ENCODE measurements at places on chromosomes 3 and 15.

DNA sequence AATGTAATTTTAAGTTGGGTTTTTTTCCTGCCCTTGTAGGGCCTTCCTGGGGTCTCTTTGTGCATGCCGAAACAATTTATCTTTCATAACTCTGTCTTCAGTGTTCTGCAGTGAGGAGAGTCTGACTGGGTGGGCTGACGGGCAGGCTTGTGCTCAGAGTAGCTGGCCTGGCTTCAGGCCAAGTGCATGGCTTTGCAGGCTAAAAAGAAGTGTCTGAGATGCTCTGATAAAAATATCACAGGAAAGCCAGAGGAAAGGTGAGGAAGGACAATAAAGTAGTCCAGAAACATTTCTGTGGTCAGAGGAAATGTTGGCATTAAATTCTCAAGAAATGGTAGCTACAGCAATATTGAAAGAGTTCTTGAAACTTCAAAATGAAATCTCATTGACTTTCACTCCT lies 25.5 kb downstream of the ST3GAL6 start:
- DNase-seq, result no peak

DNA sequence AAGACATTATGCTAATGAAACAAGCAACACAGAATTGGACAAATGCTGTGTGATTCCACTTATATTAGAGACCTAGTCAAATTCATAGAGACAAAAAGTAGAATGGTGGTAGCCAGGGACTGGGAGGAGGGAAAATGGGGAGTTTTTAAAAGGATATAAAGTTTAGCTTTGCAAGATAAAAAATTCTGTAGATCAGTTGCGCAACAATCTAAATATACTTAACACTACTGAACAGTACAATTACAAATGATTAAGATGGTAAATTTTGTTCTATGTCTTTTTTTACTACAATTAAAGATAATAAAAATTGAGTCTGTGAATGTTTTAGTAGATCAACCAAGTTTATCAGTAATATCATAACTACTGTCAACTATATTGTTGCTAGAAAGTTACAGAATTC lies 340.1 kb upstream of the PDZRN3 start:
- DNase-seq, result no peak

- peak; percentile 67 for DNase-seq
Observed at GRCh38 chr3:108060331-108060730, 30.5 kb downstream of the CD47 start.

GRCh38 chr15:94924971-94925598 lies 693.7 kb downstream of the MCTP2 start:
- DNase-seq, result no peak

GRCh38 chr15:79400650-79401049 lies 31.5 kb upstream of the MINAR1 start:
- no peak for DNase-seq

DNA sequence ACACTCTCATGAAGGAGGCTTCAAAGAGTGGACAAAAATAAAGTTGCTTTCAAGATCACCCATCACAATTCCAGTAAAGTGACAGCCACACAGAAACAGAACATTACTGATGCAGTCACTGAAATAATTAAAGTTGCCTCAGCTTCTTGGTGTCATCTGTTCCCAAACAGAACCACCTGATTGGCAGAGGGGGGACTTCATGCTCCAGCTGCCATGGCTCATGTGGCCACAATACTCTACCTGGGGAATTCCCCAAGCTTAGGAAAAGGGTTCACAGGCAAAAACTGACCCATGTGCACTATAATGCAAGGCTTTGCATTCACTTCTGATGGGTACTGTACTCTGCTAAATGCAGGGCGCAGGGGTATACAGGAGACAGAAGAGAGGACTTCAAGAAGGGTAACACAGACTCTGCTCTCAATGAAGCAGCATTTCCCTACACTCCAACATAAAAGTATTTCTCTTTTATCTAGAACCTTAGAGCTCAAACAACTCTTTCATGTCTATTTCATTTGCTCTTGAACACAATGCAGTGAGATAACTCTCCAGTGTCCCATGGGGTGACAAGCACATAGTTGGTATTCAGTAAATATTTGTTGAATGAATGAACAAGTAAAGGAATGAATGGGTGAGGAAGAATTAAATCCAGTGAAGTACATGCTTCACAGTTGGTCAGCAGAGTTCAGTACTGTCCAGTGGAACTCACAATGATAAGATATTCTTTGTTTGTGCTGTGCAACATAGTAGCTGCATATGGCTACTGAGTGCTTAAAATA lies 8.6 kb upstream of the CTNNB1 start:
- DNase-seq, result no peak

GRCh38 chr3:61066800-61067199 lies 184.5 kb downstream of the FHIT start:
- DNase-seq, result no peak

DNA sequence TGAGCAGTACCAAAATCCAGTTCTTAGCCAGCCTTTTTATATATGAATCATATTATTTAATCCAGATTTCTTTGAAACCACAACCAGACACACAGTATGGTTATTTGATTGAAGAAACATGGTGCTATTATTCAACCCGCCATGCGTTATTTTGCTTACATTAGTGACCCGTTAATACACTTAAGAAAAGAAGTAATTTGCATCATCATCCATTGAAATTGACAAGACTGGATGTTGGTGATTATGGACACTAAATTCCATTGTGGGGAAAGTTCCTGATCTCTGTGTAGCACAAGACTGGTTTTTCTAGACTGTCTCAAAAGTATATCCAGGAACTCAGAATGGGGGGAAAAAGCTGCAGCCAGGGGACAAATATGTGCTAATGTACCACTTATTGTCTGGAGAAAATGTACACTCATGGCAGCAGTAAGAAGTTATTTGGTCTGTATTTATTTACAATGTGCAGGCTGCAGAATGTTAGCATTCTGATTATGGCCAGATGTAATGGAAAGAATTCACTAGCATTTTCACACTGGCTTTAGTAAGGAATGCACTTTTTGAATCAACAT lies 80.3 kb downstream of the FILIP1L start:
- DNase-seq, result no peak

DNA sequence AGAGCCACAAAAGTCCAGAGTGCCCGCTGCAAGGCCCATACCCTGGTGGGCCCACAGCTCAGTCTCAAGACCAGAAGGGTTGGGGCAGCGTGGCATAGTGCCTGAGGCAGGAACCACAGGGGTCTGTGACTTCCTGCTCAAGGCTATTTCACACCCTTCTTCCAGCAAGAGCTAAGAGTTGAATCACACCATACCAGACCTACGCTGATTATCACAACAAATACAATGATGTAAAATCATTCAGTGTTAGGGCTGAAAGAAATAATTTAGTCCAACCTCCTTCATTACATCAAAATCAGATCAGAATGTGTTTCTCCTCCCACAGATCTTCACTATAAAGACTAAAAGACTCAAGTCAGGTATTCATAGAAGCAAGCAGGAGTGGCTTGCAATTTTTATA lies 27.8 kb upstream of the ST8SIA2 start:
- DNase-seq, result no peak

DNA sequence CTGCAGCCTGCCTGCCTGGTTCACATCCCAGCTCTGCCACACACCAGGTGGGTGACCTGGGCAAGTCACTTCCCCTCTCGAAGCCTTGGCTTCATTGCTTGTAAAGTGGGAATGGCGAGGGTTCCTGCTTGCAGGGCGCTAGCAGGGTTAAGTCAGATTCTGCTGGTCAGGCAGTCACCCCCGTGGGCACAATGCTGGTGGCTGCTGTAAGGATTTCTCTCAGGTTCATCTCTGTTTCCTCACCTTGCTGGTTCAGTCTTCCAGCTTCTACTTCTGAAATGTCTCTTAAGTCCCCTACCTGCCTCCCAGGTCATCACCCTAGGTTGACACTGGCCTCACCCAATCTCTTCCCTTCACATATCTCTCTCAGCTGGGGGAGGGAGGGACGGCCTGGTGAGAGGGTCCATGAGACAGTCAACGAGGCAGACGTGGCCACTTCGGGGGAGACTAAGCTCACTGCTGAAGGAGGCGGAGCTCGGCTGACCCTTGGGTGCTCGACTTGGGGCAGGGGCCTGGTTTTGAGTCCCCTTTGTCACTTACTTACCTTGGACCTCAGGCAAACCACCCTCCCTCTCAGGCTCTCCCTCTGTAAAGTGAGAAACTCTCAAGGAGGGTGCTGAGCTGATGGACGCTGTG lies 11.5 kb downstream of the CTSH start:
- DNase-seq, result no peak

- no peak for DNase-seq
Observed at GRCh38 chr3:38131621-38132369, 5.1 kb downstream of the ACAA1 start.

DNA sequence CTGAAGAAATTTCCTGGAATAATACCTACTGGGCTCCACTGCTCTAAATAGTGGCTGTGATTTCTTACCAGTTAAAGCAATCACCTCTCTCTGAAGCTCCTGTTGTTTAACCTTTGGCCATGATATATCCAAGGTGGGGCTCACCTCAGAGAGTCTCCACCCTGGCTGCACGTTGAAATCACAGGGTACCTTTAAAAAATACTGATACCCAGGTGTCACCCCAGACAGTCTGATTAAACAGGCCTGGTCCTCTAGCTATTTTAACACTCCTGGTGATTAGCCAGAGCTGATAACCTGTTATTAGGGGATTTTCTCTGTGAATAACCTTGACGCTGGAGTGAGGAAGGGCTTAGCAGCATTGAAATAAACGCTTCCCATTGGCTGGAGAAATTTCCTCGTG lies 22.3 kb upstream of the ZBTB38 start:
- no peak for DNase-seq

DNA sequence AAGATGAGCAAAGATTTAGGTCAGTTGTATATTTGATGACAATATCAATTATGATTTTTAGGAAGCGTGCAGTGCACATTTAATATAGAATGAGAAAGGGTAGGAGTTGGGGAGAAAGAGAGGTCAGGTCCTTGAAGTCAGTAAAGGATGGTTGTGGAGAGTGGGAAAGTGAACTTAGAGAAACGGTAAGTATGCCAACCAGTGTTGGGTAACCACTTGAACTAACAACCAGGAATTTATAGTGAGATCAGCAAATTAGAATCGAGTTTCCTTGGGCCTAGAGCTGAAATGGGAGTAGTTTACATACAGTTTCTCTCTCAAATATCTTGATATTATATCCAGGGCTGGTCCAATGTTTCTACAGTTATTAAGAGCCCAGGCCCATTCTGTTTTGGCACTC lies 188.5 kb upstream of the RBMS3 start:
- no peak for DNase-seq

GRCh38 chr15:65088643-65089021 lies 12.1 kb downstream of the KBTBD13 start:
- no peak for DNase-seq

DNA sequence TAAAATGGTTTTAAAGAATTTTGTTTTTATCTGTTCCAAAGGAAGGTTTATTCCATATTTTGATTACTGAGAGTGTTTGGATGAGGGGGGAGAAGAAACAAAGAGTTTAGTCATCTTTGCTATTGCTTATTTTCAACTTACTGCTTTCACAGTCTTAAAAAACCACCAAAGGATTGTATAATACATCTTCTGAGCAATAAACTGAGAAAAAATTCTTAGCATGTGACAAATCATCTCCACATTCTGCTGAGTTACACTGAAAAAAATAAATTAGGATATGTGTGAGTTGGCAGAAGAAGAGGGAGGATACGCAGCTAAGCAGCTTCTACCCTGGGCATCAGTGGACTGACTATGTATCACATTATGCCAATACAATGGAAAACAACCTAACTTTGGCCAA lies 23.2 kb upstream of the ACTC1 start:
- DNase-seq, result no peak

GRCh38 chr3:56835650-56836227 lies 34.0 kb upstream of the ARHGEF3 start:
- peak; percentile 10 for DNase-seq

GRCh38 chr3:155182467-155182866 lies 102.3 kb downstream of the MME start:
- no peak for DNase-seq

GRCh38 chr15:81000624-81001151 lies at the start of gene TLNRD1:
Gene TLNRD1 (plus strand): TSS chr15:81000923. CDS start chr15:81002272, 1,349 bp downstream.
- DNase-seq, result peak; percentile 94

- no peak for DNase-seq
Observed at GRCh38 chr3:149090907-149091306, 4.6 kb upstream of the HLTF start.

- no peak for DNase-seq
Observed at GRCh38 chr15:36356466-36356865, 223.0 kb upstream of the CDIN1 start.

DNA sequence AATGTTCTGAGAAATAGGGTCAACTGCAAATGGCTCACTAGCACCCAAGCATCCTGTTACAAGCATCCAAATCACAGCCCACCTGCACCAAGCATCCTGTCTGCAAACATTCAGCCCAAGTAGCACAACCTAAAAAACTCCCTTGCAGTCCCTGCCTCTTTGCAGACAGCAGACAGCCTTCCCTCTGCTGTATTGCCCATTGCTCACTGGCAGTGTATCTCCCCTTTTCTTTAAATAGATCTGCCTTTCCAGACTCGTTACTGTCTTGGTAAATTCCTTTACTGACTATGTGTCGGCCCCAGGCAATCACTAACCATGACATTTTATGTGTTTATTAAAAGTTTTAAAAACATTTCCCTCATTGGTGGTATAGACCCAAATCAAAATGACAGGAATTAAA lies 155.4 kb downstream of the ADAMTSL3 start:
- no peak for DNase-seq

GRCh38 chr3:189236352-189236751 lies 64.6 kb downstream of the TPRG1 start:
- no peak for DNase-seq

DNA sequence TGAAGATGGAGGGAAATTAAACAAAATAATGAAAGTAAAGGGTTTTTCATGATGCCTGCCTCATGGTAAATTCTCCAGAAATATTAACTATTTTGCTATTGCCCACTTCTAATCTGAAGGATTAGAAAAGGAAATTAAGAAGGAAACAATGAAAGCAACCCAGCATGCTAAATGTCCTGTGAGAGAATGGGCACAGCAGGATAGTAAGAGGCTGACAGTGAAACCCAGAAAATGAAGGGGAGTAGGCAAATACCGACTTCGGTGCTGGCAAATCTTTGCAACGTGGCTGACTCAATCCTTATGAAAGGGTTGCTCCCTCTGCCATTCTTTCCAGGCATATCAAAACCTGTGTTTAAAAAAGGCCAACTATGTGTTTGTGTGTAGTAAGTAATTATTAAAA lies 147.5 kb upstream of the SYNPR start:
- no peak for DNase-seq

DNA sequence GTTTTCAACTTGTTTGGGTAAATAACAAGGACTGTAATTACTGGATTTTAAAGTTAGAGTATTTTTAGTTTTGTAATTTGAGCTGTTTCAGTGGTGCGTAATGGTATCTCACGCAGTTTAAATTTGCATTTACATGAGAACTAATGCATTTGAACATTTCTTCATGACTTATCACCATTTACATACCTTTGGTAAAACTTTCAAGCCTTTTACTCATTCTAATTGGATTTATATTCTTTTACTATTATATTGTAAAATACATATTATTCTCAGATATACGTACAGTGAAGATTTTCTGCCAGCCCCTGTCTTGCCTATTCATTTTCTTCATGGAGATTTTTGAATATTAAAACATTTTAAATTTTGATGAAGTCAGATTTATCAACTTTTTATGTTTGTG lies 703.8 kb downstream of the MECOM start:
- no peak for DNase-seq

- peak; percentile 63 for DNase-seq
Observed at GRCh38 chr15:74782259-74783071, 585 bp downstream of the CSK start.

All from AG08396 (cell line).